ENCODE measurements at places on chromosomes 2 and 18.

GRCh38 chr2:212682937-212683336 lies 144.3 kb upstream of the ERBB4 start:
- no peak for DNase-seq

- DNase-seq, result no peak
Measured at GRCh38 chr18:63253428-63254372, 65.9 kb downstream of the BCL2 start.

- no peak for DNase-seq
Measured at GRCh38 chr2:43423941-43424261, 171.9 kb downstream of the THADA start.

- DNase-seq, result no peak
Measured at GRCh38 chr18:48955830-48956261, 5.1 kb upstream of the SMAD7 start.

- DNase-seq, result no peak
Measured at GRCh38 chr2:190031969-190032618, 30.4 kb downstream of the MSTN start.

DNA sequence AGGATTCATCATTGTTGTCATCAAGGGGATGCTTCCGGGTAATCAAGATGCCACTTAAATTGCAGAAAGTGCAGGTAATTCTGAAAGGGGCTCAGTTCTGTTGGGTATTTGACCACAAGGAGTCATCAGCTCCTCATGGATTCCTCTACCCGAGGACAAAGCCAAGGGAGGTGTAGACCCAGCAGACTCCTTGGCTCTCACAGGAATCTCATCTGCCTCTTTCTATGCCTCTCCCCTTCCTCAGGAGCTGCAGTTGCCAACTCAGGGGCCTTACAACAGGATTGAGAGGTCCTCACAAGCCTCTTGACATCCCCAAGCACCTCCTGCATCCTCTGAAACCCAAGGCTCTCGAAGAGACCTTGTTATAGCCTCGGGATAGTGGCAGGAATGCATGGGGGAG lies 44.0 kb downstream of the ITGB6 start:
- no peak for DNase-seq
